ENCODE measurements at places on chromosomes 4 and X.

DNA sequence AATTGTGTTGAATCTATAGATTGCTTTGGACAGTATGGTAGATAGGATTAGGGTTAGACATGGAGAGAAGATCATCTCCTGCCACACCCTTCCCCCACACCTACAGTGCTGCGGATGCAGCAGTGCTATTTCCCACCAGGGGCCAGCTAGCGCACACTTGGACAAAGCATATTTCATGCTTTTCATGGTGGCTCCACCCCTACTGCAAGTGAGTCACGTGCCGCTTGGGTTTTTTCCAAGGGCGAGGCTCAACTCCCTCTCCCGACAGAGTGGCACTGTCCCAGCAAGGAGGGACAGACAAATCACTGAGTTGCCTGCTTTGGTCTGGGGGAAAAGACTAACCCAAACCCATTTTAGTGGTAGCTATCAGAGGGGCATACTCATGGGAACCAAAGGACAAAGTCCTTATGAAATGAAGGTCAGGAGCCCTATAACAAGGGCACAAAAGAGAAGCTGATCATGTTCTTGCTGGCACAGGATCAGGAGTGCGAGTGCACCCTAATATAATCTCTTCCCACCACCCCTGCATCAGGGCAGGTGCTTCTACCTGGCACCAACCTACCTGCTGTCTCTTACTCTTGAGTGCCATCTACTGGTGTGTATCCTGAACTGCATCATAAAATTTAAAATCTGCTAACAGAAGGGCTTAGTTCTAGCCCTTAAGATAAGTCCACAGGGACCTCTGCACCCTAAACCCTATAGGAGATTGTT, 55.1 kb upstream of the PGAM4 start:
- DNase-seq = no peak

DNA sequence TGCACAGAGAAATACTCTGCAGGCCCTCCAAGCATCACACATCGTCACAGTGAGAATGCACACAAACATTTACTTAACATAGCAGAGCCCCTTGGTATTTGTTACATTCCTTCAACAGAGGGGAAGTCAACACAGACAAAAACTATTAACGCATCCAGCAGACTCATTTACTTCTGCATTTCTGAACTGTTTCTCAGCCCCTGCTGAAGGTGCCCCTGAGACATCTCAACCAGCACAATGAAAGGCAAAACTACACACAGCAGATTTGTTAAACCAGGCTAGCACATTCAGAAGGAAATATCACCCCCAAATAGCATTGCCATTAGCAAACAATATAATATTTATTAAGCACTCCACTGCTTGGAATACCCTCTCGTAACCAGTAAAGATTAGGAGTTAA, 367.0 kb downstream of the RAB28 start:
- no peak for DNase-seq

GRCh38 chr4:121070696-121071639, 1.4 kb downstream of the NDNF start:
- DNase-seq = no peak

- no peak for DNase-seq
Observed at GRCh38 chr4:58587856-58588255, 1477.7 kb upstream of the IGFBP7 start.

DNA sequence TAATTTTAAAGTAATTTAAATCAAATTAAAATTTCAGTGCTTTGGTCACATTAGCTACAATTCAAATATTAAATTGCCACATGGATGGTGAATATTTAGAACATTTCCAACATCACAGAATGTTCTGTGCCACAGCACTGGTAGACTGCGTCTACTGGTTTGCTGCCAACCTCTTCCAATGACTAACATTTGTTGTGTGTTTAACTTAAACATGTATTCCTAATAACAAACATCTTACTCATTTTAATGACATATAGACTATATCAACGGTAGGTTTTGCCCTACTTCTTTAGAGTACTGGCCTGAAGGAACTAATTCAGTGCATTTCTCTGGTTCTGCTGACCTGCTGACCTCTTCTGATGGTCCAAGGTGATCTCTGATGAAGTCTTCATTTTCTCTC, 157.6 kb downstream of the DCK start:
- no peak for DNase-seq

GRCh38 chr4:109721033-109721432, 8.8 kb downstream of the PLA2G12A start:
- DNase-seq = no peak

DNA sequence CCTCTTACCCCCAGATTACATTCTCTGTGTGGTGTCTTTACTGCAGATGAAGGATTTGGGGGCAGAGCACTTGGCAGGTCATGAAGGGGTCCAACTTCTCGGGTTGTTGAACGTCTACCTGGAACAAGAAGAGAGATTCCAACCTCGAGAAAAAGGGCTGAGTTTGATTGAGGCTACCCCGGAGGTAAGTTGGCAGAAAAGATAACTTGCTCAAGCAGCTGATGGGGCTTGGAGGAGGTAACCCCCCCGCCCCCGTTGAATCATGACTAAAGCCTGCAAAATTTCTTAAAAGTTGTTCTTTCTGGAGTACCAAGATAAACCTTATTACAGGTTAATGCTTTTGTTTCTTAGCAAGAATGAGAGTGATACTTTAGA, 1.5 kb downstream of the CCNG2 start:
- no peak for DNase-seq

GRCh38 chr4:168409089-168409801, 71.0 kb downstream of the DDX60L start:
- no peak for DNase-seq

- DNase-seq = no peak
Observed at GRCh38 chr4:1494416-1495315, 88.4 kb upstream of the NKX1-1 start.

- no peak for DNase-seq
Observed at GRCh38 chr4:122652379-122652778, 31.5 kb upstream of the IL21 start.
